HCT116 (cell line): ENCODE measurements at places on chromosomes 11 and 22. TPM values are rescaled to one million over a fixed set of nuclear protein-coding genes. Genes with fewer than 3 reads are reported as not detected.

Gene SLC5A1
- total RNA-seq = 0.32 TPM

Gene KCNJ11
- total RNA-seq = 7.5 TPM

Gene CYB5R2
- 14.4 TPM for total RNA-seq

Gene OR52A1
- not detected for total RNA-seq

Gene MIAT
- 0.54 TPM for total RNA-seq

Gene SLC29A2
- 39.7 TPM for total RNA-seq

Gene INPPL1
- 132 TPM for total RNA-seq

Gene JAM3
- 0.25 TPM for total RNA-seq

Gene RIMBP3C
- total RNA-seq = 0.15 TPM

Gene KIRREL3
- total RNA-seq = not detected

Gene MTFP1
- 36.1 TPM for total RNA-seq
